ENCODE measurements at places on chromosomes 5 and 9. TPM values are rescaled to one million over a fixed set of nuclear protein-coding genes. Genes with fewer than 3 reads are reported as not detected.

The ACER2 gene
- 4.8 TPM for total RNA-seq

The PPP3R2 gene
- not detected for total RNA-seq

The PAX5 gene
- 0.19 TPM for total RNA-seq

The LCNL1 gene
- 0.10 TPM for total RNA-seq

The PCDHB10 gene
- total RNA-seq: 0.53 TPM

The LCN9 gene
- total RNA-seq: not detected

The CREB3 gene
- total RNA-seq: 32.6 TPM

The BAAT gene
- total RNA-seq: 1.3 TPM

The SIT1 gene
- not detected for total RNA-seq

The IL4 gene
- not detected for total RNA-seq

The SPATA31C1 gene
- total RNA-seq: not detected

- DNase-seq: no peak
Observed at GRCh38 chr9:89175828-89176261, 2.8 kb downstream of the SHC3 start.

DNA sequence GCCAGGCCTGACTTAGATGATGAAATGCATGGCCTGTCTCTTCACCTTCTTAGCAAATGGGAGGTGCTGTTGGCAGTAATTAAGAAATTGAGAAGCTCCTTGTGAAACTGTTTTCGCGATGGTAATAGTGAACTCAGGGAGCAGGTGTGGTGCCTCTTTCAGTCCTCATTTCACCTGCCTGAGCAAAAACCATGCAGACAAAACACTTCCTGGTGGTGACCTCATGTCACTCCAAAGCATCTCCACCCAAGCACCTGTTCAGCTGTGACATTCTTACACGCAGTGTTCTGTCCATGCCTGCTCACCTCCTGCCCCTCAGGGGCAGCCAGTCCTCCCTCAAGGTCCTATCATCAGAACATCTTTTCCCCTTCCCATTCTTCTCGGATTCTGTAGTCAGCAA lies 146.5 kb downstream of the CD180 start:
- no peak for DNase-seq

GRCh38 chr9:91248707-91249106 lies 113.0 kb downstream of the AUH start:
- peak; percentile 28 for DNase-seq

- DNase-seq: no peak
Observed at GRCh38 chr9:123586275-123586674, 230.3 kb downstream of the CRB2 start.

- DNase-seq: no peak
Observed at GRCh38 chr9:136700959-136701667, 11.3 kb upstream of the DIPK1B start.

DNA sequence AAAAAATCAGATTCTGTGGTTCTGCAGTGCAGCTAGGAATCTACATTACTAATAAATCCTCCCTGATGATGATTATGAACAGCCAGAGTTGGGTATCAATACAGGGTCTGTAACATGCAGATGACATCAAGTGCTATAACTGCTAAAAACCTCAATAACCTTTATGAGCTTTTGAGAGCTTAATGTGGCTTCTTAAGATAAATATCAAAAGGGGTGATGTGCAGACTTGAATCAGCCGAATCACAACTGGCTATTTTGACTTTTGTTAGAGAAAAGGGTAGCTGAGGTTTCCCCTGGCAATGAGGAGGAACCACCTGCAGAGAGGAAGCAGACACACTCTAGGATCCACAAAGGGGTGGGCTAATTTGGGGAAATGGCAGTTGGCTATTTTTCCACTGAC lies 30.2 kb downstream of the CAPSL start:
- no peak for DNase-seq

- DNase-seq: no peak
Observed at GRCh38 chr9:3842839-3843238, 317.0 kb upstream of the RFX3 start.

GRCh38 chr5:164394686-164395194 lies 889.3 kb downstream of the MAT2B start:
- DNase-seq: no peak

GRCh38 chr9:31144614-31145013 lies 1239.8 kb upstream of the ACO1 start:
- no peak for DNase-seq

GRCh38 chr9:121930956-121931355 lies 162.2 kb downstream of the TTLL11 start:
- no peak for DNase-seq

- no peak for DNase-seq
Observed at GRCh38 chr5:154461531-154461930, 15.7 kb downstream of the SAP30L start.

GRCh38 chr5:160743027-160743426 lies 109.0 kb downstream of the ATP10B start:
- no peak for DNase-seq

DNA sequence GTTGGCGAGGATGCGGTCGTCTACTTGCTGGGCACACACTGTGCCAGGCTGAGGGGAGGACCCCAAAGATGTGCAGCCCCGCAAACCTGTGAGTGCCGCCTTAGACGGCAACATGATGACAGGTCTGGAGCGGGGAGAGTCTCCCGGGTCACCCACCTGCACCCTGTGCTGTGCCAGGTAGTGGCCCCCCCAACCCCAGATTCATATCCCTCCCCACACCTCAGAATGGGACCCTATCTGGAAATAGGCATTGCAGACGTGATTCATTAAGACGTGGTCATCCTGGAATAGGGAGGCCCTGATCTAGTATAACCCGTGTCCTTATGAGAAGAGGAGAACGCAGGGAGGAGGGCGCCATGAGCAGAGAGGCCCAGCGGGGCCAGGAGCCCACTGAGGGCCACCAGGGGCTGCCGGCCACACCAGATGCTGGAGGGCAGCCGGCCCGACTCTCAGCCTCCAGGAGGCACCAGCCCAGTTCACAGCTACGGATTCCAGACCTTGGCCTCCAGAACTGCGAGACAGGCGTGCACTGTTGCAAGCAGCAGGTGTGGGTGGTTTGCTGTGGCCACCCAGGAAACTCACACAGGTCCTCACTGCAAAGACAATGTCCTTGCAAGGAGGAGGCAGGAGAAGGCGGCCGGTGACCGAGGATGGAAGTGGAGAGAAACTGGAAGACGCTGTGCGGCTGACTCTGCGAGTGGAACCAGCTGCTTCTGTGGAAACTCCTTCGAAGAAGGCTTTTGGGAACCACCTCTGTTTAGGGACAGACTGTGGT lies 131.9 kb upstream of the LPCAT1 start:
- DNase-seq: no peak

DNA sequence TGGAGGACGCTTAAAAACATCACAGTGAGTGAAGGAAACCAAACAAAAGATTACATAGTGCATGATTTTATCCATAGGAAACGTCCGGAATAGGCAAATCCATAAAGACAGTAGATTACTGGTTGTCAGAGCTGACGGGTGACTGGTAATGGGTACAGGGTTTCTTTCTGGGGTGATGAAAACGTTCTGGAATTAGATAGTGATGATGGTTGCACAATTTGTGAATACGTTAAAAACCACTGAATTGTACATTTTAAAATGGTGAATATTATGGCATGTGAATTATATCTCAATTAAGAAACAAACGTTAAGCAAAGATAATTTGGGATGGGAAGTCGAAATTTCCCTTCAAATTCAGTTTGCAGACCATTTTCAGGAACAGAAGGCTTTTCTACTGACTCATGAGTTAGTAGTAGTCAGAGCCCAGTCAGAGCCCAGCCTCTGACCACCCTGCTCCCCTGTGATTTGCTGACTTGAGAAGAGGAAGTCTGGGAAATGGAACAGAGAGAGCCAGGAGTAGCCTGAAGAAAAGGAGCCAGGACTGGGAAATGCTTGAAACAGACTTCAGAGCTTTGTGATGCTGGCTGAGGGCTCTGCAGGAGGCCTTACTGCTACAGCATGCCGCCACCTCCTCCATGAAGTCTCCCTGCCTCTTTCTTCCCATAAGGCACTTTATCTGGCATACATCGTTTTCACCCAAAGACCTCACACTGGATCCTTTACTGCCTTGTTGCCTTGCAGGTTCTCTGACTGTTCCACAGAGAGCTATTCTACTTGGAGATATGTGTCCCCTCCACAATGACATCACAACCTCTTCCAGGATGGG lies 46.4 kb upstream of the CTNNA1 start:
- DNase-seq: peak; percentile 18

DNA sequence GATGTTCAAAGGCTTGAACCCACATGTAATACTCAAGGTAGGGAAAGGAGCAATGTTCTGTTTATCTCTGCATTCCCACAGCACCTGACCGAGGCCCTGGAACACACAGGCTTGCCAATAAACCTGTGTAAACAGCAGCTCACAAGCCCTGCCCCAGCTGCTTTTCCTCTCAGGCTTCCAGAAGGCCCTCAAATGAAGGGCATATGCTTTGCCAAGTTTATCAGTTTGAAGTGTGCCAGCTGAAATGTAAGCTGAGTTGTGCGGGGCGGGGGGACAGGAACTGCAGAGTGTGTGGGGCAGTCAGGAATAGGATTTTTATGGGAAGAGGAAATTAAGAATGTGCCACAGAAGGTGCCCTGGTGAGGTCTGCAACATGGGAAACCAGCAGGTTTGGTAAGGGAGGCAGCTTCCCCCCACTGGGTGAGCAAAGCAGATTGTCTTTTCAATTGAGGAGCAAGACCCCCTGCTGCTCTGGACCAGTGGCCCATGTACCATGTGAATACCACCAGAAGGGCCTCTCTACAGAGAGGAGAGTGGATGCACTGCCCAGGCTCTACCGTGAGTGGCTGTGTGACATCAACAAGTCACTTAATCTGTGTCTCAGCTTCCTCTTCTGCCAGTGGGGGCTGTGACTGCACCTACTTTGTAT lies 194.8 kb downstream of the SPOCK1 start:
- DNase-seq: no peak

DNA sequence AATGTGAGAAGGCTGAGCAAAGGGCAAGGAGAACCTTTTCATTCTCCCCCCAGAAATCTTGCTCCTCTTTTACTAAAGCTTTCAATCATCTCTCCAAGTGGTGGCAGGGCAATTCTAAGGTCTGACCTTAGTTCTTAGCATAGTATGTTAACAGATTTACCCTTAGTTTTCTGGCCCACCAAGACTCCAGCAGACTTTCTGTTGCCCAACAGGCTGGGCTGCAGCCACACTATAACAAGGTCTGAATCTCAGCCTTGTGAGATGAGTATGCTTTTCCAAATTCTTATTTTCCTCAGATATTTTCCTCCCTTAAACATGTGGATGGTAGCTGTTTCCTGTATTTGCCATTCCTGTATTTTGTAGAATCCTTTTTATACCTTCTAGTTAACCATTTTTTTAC lies 69.5 kb downstream of the NIPBL start:
- DNase-seq: no peak

DNA sequence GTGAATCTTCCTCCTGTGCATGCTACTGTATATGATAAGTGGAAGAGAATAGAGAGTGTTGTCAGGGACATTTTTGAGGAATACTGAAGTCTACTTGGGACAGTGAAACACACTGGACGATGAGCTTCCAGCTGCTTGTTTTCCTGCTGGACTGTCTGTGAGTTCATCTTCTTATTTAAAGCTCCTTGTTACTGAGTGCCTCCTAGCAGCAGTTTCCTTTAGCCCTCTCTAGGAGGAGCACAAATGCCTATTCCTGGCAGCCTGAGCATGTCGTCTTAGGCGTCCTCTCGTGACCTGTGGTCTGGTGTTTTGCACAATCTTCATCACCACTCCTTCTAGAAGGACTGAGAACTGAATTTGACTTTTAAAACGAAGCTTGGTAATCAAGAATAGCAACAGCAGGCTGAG lies 43.8 kb downstream of the ANKRD33B start:
- peak; percentile 81 for DNase-seq

DNA sequence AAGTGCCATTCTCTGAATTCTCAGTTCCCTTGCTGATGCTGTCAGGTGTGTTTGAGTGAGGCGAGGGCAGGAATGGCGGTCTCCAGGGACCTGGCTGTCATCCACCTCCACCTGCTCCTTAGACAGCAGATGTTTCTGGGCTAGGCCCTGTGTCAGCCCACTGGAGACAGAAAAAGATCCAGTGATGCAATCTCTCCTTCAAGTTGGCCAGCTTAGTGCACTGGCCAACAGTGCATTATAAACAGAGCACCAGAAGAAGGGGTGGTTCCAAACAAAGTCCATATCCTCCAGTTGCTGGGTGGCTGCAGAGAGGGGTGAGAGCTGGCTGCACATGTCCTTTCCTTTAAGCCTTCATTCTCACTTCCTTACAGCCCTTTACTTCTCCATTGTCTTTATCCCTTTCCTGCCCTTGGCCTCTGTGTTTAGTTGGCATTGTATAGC lies 26.5 kb downstream of the NANS start:
- DNase-seq: peak; percentile 20

DNA sequence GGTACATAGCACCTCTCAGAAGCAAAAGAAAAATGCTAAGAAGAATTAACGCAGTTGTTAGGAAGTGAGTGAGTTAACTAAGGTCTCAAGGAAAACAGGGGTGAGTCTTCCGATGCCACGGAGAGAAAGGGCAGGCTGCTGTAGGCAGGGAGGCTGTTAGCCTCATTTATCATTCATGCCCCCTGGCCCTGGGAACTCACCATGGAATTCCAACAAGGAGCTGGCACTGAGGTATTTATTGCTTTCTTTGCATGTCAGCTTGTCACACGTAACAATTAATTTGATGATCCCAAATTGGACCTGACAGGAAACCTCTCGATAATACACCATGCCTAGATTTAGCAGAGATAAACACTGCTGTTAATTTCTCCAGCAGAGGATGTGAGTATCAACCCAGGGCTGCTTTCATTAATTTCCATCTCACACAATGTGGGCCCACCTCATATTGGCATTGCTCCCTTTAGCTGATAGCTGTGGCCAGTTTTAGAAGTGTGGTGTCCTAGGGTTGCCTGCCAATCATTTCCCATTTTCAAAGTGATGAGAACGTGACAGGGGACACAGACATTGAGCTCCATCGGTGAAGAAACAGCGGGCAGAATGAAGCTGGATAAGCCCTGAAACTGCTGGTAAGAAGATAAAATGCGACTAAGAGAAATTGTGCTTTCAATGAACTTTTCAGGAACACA lies 45.3 kb downstream of the DAP start:
- DNase-seq: no peak

DNA sequence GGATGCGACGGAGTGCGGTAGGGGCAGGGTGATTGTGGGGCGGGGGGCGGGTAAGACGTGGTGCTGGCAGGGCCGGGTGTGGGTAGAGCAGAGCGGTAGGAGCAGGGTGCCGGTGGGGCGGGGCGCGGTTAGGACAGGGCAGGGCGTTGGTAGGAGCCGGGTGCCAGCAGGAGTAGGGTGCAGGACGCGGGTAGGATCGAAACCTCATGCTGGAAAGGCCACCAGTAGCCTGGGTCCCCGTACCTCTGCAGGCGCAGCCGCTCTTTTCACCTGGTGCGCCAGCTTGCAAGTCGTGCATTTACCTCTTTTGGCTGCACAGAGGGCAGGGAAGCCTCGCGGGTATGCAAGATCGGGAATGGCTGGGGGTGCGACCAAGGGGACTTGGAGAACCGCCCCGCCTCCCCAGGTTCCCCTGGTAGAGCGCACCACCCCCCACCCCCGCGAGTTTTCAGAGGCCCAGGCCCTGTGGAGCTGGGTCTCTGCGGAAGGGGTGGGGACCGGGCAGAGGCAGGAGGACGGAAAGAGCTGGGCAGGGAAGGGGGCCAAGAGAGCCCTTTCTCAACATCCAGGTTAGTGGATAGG lies 104.8 kb upstream of the SIMC1 start:
- no peak for DNase-seq

Data from gastrocnemius medialis (tissue), 4 donors.